ENCODE measurements at places on chromosomes 1 and 21. TPM values are rescaled to one million over a fixed set of nuclear protein-coding genes. Genes with fewer than 3 reads are reported as not detected.
A peak's percentile ranks its signal among the peaks of the same experiment; 100 is the strongest.

DNA sequence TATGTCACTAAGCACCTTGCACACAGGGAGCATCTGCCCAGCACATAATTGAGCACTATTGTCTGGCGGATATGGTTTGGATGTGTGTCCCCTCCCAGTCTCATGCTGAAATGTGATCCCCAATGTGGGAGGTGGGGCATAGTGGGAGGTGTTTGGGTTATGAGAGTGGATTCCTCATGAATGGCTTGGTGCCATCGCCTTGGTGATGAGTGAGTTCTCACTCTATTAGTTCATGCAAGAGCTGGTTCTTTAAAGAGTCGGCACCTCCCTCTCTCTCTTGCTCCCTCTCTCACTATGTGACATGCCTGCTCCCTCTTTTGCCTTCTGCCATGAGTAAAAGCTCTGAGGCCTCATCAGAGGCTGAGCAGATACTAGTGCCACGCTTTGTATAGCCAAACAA is 9.5 kb downstream of the CTSK start:
- DNase-seq: no peak

The RAB25 gene
- 103 TPM for total RNA-seq

GRCh38 chr1:10795276-10796021 is 997 bp downstream of the CASZ1 start:
- no peak for DNase-seq

GRCh38 chr1:14259191-14259757 is 339.2 kb upstream of the KAZN start:
- peak; percentile 84 for DNase-seq

DNA sequence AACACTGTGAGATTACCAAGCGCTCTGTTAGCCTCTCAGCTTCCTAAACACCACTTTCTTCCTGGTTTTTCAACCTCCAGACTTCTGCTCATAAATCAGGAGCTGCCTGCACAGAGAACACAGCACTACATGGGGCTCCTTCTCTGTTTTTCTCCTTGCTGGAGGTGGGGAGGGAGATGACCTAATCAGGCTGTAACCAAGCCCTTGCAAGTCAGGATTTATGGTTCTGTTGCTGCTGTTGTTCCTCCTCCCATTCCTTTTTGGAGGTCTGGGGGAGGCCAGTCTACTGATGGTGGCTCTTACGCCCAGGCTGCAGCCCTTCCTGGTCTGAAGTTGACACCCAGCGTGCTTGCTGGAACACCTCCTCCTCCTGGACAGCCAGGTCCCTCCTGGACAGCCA is 80.9 kb upstream of the AJAP1 start:
- DNase-seq: no peak

The NUAK2 gene
- total RNA-seq: 6.7 TPM

DNA sequence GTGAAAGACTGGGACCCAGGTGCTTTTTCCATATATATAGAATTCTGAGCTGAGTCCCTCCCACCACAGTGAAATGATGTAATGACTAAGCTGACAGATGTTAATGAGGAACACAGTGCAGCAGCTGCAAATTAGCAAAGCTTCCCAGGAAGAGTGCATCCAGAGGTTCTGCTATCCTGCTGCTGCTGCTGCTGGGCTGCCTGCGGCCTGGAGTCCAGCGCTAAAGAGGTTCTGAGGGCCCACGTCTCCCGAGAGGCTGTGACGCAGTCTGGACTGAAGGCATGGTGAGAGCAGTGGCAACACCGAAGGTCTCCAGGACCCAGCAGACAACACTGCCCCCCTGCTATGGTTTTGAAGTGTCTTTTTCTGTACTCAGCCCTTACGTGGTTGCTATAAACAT is 63.9 kb downstream of the URB2 start:
- no peak for DNase-seq

DNA sequence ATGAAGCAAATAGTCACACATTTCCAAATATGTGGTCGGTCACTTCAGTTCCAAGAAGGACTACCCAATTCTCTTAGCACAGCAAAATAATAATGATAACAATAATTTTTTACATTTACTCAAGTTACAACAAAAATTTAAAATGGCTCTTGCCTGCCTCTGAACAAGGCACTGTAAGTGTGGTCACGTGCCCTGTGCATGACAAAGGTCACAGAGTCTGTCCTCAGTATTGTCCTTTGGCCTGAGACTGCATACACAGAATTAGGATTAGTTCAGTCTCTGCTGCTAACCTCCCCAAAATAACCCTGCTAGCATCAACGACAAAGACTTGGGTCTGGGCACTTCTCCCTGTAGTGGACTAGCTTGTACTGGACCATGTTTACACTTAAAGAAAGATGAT is 297.1 kb upstream of the DUSP10 start:
- DNase-seq: no peak

DNA sequence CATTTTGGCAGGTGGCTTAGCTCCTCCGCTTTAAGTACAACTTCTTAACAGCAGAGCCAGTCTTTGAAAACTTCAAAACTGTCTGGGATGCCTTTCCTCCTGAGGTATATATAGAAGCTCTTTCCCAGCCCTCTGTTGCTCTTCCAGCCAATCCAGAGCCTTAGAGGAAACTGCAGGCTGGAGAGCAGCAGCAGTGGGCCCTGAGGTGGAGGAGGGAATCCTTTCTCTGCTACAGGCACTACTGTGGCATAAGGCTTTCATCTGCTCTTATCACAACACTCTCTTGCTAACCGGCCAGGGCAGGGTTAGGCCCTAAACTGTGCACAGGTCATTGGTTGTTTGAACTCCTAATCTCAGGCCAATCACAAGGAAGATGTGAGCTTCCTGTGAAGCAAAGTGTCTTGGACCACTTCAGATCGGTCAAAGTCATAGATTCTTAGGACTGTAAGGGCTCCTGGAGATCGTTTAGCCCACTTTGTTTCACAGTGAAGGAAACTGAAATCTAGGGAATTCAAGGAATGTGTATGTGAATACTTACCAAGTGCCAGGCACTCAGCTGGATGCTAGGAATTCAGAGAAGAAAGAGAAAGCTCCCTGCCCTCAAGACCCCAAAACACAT is at the start of gene RGS5:
Gene RGS5 (minus strand): TSS at position 84 of the 619 bp plus-strand sequence. CDS start 81 bp downstream, at position 3.
- no peak for DNase-seq

The AADACL4 gene
- not detected for total RNA-seq

- DNase-seq: no peak
Measured at GRCh38 chr1:67352211-67352610, 44.5 kb downstream of the IL12RB2 start.

- no peak for DNase-seq
Measured at GRCh38 chr1:24696041-24696755, 49.0 kb upstream of the CLIC4 start.

The SIPA1L2 gene
- 20.6 TPM for total RNA-seq

DNA sequence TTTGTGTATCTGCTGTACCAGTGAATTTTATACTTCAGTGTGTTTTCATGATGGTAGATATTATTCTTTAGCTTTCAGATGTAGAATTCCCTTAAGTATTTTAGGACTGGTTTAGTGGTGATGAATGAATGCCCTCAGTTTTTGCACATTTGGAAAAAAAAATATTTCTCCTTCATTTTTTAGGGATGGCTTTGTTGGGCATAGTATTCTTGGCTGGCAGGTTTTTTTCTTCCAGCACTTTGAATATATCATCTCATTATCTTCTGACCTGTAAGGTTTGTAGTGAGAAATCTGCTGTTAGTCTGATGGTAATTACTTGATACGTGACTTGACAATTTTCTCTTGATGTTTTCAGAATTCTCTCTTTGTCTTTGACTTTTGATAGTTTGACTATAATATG is 66.8 kb downstream of the XPR1 start:
- DNase-seq: no peak

DNA sequence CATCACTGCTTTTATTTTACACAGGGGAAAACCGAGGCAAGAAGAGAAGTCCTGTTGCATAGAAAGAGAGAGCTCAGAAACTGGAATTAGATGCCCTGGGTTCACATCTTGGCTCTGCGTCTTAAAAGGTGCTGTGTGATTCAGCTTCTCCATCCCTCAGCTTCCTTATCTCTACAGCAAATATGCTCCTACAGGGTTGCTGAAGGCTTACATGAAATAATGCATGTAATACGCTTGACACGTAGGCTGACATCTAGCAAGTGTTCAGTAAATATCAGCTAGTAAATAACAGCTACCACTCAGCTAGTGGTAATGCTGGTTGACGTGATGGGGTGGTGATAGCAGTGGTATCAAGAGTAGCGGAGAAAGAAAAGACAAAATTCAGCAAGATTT is 77.1 kb upstream of the CD55 start:
- no peak for DNase-seq

The S100A9 gene
- 19.1 TPM for total RNA-seq

GRCh38 chr1:230167419-230167852 is 100.4 kb downstream of the GALNT2 start:
- DNase-seq: no peak

GRCh38 chr1:204162494-204163074 is 3.6 kb downstream of the REN start:
- DNase-seq: peak; percentile 83

DNA sequence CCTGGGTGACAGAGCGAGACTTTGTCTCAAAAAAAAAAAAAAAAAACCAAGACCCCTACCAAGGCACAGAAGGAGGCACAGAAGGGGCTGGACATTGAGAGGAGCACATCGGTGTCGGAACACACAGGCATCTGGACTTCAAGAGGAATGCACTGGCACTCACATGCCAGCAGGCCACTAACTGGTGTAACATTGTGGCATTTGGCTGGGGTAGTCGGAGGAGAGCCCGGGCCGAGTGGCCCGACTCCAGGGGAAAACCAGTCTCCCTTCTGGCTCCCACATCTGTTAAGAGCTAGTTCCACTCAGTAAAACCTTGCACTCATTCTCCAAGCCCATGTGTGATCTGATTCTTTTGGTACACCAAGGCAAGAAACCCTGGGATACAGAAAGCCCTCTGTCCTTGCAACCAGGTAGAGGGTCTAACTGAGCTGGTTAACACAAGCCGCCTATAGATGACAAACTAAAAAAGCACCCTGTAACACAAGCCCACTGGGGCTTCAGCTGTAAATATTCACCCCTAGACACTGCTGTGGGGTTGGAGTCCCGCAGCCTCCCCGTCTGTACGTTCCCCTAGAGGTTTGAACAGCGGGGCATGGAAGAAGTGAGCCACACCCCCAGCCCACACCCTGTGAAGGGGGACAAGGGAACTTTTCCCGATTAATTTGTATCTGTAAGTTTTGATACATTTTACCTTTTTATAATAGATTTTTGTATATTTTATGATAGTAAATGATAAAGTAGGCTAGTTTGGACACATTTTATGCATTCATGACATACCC is 17.2 kb upstream of the AKIRIN1 start:
- no peak for DNase-seq

DNA sequence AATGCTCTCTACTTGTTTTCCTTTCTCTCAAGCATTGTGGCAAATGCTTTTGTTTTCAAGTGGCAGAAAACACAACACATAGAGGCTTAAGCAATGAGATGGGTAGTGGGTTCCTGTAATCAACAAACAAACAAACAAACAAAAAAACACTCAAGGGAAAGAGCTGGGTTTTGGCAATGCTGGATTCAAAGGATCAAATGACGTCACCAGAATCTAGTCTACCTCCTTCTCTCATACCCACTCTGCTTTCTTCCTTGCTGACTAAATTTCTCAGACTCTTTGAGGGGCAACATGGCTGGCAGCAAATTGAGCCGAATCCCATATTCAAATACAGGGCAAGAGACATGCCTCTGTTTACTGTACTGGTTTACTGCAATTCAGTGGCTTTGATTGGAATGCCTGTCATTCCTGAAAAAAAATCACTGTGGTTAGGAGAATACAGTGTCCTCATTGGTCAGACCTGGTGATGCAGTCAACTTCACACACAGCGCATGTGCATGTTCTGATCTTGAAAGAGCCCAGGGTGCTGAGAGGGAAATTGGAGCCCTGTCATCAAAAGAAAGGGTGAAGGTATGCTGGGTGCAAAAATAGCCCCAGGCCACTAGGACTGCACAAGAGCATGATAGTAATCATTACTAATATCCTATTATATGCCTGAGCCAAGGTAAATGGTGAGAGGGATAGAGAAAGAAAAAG is 356.2 kb downstream of the KCTD3 start:
- no peak for DNase-seq

The PODN gene
- total RNA-seq: 250 TPM

The OR2T6 gene
- total RNA-seq: not detected

DNA sequence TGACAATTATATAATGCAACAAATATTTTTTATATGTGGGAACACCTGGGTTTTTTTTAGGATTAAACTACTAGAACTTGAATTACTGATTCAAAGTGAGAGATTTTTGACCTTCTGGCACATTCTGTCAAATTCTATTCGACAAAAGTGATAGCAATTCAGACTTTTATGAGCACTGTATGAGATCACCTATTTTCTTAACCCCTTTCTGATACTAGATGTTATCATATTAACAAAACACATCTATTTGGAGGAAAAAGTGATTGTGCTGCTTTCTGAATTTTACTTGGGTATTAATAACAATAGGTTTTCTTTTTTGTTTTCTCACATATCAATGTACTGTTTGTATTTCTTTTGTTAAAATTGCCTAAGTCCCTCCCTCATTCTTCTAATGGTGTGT is 174.9 kb upstream of the GREM2 start:
- no peak for DNase-seq

DNA sequence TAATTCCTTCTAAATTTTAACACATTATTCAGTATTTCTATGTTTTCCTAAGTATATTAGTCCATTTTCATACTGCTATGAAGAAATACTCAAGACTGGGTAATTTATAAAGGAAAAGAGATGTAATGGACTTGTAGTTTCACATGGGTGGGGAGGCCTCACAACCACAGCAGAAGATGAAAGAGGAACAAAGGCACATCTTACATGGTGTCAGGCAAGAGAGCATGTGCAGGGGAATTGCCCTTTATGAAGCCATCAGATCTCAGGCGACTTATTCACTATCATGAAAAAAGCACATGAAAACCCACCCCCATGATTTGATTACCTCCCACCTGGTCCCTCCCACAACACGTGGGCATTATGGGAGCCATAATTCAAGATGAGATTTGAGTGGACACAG is 15.6 kb downstream of the GBP5 start:
- no peak for DNase-seq

The KCNE2 gene
- not detected for total RNA-seq

The ADGRL4 gene
- 9.3 TPM for total RNA-seq

- peak; percentile 81 for DNase-seq
Measured at GRCh38 chr21:44949779-44950198, 10.0 kb downstream of the SLX9 start.

DNA sequence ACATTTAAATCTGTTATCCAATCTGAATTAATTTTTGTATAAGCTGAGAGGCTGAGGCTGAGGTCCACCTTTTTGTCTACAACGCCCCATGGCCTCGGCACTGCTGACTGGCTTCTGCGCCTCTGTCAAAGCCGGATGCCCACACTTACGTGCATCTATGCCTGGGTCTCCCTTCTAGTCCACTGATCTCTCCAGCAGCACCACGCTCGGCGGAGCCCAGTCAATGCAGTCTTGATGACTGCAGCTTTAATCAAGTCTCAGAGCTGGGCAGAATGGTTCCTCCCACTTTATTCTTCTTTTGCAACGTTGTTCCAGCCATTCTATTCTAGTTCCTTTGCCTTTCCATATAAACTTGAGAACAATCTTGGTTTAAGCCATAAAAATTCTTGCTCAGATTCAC is 9.4 kb downstream of the PRDM15 start:
- no peak for DNase-seq

The SH2D1B gene
- 0.12 TPM for total RNA-seq

DNA sequence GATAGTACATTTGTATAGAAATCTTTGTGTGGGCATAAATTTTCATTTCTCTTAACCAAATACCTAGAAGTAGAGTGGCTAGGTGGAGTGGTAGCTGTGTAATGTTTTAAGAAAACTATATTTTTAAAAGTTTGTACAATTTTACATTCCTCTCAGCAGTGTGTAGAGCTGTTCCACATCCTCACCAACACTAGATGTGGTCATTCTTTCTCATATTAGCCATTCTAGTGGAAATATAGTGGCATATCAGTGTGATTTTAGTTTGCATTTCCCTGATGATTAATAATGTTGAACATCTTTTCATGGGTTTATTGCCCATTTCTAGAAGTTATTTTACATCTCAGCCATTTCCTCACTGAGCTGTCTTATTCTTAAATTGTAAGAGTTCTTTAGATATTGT is 65.5 kb downstream of the ITSN1 start:
- DNase-seq: no peak
